Stimulated activated CD4-positive, alpha-beta T cell treated with anti-CD3 and anti-CD28 coated beads, Interleukin-15, amount 100 ng/mL, for 1 hour (primary cell): ENCODE measurements at places on chromosomes 2 and 18.

DNA sequence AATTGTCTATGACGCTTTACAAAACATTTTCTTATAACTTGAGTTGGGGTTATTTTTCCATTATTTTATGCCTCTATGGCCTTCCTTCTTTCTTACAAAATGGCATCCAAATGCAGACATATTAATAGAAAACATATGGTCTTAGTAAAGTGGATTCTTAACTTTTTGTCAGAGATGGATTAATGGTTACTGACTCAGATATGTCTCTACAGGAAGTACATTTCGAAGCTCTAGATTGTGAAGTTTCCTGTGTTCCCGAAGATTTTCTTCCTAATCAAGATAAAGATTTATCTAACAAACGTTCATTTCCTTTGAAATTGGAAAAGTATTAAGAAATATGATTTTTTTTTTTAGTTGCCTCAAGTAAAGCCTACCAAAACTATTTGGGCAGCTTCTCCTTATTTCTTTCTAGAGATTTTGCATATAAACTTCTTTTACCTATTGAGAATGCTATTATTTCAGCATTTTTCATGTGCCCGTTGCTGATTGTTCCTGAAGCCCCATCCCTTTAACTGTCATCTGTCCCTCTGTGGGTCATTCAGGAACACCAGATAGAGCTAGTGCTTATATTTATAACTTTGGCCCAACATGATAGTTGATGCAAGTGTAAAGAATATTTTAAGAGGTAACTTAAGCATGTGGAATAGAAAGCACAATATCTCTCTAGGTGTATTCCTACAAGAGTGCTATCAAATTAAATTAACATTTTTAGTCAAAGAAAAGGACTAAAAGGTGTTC lies 498.0 kb downstream of the CCDC85A start:
- no peak for DNase-seq

DNA sequence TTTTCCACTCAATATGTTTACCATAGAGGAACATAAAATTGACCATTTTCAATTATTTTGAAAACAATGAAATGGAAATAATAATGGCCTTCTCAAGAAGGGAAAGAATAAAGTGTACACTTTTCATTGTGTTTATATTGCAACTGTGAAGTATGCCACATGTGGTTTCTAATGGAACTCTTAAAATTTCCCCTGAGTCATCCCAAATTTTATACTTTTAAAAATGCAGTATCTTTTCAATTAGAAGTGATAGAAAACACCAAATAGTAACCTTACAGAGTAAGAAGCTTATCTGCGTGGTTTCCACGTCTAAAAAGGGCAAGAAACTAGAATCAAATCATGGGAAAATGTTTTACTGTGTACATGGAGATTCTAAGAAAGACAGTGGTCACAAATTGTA lies 70.0 kb downstream of the SCG2 start:
- no peak for DNase-seq

GRCh38 chr2:162520959-162521358 lies 177.0 kb downstream of the GCA start:
- DNase-seq, result no peak

GRCh38 chr2:104793966-104794365 lies 59.9 kb upstream of the POU3F3 start:
- DNase-seq, result no peak

DNA sequence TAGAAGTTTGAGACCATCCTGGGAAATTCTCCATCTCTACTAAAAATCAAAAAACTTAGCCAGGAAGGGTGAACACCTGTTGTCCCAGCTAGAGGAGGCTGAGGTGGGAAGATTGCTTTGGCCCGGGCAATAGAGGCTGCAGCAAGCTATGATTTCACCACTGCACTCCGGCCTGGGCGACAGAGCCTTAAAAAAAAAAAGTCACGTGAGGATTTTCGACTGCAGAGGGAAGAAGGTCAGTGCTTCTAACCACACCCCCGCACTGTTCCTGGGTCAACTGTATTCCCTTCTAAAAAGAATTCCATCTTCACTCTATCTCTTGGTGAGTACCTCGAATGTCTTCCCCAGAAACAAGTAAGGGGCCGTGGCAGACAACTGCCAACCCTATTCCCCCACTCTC lies 31.3 kb downstream of the ADAM17 start:
- DNase-seq, result no peak

DNA sequence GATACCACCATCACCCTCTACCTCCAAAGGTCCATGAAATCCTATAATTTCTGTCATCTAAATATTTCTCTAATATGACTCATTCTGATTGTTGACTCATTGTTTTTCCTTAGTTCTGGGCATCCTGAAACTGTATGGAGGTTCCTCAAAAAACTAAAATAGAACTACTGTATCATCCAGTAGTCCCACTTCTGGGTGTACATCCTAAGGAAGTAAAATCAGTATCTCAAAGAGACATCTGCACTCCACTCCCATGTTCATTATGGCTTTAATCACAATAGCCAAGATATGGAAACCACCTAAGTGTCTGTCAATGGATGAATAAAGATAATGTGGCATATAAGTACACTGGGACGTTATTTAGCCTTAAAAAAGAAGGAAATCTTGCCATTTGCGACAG lies 125.8 kb upstream of the MYO3B start:
- DNase-seq, result no peak

- DNase-seq, result no peak
Measured at GRCh38 chr18:40272630-40273231, 1682.3 kb upstream of the PIK3C3 start.

- DNase-seq, result no peak
Measured at GRCh38 chr18:22961156-22961555, 28.0 kb downstream of the RBBP8 start.

- no peak for DNase-seq
Measured at GRCh38 chr18:23857756-23858155, 156.8 kb upstream of the TTC39C start.

DNA sequence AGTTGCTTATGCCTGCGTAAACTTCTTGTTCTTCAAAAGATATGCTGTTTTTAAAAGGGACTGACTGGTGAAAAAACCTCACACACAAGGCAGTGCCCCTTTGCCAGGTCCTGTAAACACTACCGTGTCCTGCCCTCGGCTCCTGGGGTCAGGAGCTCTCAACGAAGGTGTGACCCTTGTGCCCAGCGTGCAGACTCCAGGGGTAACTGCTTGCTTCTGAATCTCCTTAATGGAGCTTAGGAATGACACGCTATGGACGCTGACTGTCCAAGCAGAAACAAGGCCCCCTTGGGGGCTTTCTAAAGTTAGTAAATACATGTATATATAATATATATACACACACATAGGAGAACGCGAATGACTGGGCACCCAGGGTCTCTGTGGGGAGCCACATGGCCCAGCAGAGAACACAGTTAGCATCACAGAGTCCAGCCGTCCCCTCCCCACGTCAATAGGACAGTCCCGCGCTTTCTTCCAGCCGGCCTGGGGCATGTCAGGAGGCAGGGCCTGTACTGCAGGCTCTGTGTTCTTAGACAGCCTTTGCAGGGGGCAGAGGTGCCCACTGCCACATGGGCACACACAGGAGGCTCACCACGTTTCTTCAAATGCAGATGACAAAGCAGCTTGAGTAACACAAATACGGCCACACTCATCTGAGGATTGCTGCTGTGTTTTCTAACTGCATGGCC lies 96.1 kb downstream of the HDAC4 start:
- no peak for DNase-seq

DNA sequence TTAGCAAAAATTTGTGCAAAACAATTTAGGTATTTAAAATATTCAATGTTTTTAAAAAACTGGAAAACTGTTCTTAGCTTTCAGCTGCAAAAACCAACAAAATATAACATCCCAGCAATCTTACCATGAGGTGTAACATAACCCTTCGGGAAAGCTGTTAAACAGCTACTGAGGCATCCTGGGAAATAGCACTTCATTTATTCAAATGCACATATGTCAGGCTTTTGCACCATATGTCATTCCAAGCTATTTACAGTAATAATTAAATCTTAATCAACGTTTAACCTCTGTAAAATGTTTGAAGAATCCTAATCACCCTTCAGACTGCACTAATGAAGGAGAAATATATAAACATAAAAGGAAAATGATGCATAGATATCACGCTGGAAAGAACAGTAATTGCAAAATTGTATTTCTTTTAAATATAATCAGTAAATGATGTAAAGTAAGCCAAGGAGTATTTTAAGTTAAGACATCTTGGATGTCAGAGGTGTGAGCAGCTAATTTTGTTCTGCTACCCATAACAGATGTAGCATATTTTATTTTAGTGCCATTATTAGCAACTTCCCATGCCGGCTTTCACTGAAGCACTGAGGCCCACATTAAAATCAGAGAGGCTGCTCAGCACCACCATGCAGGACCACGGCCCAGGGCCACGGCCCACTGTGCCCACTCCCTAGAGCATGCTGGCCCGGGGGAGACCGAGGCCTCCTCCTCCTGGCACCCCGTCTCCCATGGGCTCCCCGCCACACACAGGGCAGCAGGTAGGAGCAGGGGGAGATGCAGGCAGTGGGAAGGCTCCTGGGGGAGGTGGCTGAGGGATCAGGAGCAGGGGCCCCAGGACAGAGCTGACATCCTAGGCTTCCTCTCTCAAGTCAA lies 30.9 kb downstream of the EMX1 start:
- DNase-seq, result no peak

DNA sequence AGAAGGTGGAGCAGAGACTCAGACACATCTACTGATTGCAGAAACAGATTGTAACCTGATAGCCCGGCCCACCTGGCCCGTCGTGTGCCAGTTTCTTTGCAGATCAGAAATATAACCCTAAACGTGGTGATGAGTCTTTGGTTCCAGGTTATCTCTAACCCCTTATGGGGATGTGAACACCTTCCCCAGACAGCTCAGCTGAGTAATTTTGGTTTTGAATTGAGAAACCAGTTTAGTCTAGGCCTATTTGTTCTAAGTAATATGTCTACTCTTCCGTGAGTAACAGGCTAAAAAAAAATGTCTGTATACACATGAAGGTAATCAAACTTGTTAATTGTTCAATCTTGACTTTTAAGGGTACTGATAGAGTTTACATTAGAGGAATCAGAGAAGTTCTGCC lies 35.7 kb downstream of the RASGRP3 start:
- DNase-seq, result no peak

DNA sequence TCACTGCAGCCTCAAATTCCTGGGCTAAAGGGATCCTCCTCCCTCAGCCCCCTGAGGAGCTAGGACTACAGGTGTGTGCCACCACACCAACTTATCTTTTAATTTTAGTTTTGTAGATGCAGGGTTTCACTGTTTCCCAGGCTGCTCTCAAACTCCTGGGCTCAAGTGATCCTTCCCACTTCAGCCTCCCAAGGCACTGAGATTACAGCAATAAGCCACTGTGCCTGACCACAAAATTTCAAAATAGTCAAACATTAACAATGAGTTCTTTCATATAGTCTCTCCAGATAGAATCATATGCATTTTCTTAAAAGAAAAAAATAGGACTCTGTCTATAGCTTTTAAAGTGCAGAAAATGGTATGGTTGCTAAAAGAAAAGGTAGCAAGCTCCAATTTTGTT lies 24.9 kb upstream of the PID1 start:
- DNase-seq, result no peak

DNA sequence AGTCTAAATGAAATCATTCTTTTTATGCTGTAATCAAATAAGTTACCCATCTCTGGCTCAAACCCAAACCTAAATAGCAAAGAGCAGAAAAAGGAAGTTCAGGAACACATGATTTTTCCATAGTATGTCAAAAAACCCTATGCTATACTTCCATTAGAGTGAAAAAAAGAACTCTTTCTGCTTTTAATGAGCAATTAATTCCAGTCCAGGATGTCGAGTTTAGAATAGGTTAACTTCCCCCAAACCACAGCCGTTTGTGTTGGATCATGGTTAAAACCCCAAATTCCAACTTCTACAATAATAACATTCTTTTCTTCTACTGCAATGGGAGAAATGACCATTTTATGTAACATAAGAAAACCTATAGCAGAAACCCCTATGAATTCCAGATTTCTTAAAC lies 171.1 kb upstream of the NRP2 start:
- no peak for DNase-seq

GRCh38 chr2:64018701-64019082 lies 536 bp downstream of the VPS54 start:
- no peak for DNase-seq

GRCh38 chr2:88099798-88100488 lies 27.9 kb downstream of the FABP1 start:
- no peak for DNase-seq

- no peak for DNase-seq
Measured at GRCh38 chr2:236210536-236210935, 42.4 kb upstream of the GBX2 start.

DNA sequence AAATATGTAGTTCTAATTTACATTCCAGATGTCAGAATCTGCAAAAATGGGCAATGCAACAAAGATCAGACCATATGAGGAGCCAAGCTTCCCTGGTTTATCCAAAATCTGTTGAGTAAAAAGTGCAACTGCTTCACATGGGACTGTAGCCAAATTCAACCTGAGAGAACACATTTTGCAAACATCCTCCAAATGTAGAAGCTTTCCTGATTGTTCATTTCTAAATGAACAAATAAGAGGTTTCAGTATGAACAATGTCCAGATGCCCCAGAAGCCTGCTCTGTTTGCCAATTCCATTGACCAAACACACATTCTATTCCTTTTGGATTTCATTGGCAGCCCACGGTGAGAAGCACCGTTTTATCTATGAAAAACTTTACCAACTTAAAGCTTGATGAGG lies 117.9 kb upstream of the OSR1 start:
- DNase-seq, result no peak

GRCh38 chr2:171407030-171407675 lies 26.6 kb downstream of the METTL8 start:
- DNase-seq, result no peak

DNA sequence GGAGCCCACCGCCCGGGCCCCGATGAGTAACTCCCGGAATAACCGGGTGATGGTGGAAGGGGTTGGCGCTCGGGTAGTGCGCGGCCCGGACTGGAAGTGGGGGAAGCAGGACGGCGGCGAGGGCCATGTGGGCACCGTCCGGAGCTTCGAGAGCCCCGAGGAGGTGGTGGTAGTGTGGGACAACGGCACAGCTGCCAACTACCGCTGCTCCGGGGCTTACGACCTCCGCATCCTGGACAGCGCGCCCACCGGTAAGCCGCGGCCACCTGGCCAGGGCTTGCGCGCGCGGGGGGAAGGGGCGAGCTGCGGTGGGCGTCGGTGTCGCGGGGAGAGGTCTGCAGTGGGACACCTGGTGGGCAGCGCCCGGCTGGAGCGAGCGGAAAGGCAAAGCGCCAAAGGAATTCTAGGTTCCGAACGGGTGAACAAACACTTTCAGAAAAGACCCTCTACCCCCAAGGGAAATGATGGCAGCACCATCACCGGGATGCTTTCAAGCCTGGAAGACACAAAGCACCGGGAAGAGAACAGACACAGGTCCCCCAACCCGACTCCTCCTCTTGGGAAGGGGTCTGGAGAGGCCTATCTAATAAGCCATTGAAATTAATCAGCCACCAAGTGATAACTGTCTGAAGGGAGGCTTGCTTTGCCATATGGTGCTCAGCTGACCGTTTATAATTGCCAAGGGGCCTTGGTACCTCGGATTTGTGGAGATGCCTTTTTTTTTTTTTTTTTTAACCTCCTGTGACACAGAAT lies 1.1 kb downstream of the MIB1 start:
- no peak for DNase-seq
